Ascending aorta (tissue), 2 donors: ENCODE measurements at places on chromosomes 6 and 20. TPM values are rescaled to one million over a fixed set of nuclear protein-coding genes. Genes with fewer than 3 reads are reported as not detected.

- H3K4me3 ChIP-seq: no peak overlapping the region
- DNase-seq: no peak
- no peaks in the 10 kb centered on the region for H3K4me1 ChIP-seq
- no peaks in the 10 kb centered on the region for H3K27me3 ChIP-seq
Measured at GRCh38 chr6:124854338-124854922, 107.8 kb upstream of the RNF217 start.

Gene SYNDIG1
- 13.7 TPM for total RNA-seq

Gene ID4
- total RNA-seq: 103 TPM

- no peaks in the 10 kb centered on the region for H3K36me3 ChIP-seq
- DNase-seq: no peak
Measured at GRCh38 chr20:59371431-59371830, 71.0 kb downstream of the EDN3 start.

GRCh38 chr6:132607544-132608233 is 16.4 kb downstream of the TAAR2 start:
- no peak overlapping the region for H3K4me3 ChIP-seq
- H3K27ac ChIP-seq: no peak overlapping the region
- DNase-seq: no peak
- no peaks in the 10 kb centered on the region for H3K27me3 ChIP-seq
- H3K4me1 ChIP-seq: no peaks in the 10 kb centered on the region
- H3K36me3 ChIP-seq: no peaks in the 10 kb centered on the region

Gene IRAK1BP1
- total RNA-seq: 2.7 TPM

- no peak for DNase-seq
- no peaks in the 10 kb centered on the region for H3K27me3 ChIP-seq
- no peaks in the 10 kb centered on the region for H3K36me3 ChIP-seq
- no peak overlapping the region for H3K4me3 ChIP-seq
- peaks cover 2% of the 10 kb centered on the region for H3K4me1 ChIP-seq
Measured at GRCh38 chr20:13226367-13226766, 5.3 kb downstream of the ISM1 start.

Gene TCP11
- total RNA-seq: 0.43 TPM

GRCh38 chr6:46781478-46782378 is 11.5 kb upstream of the MEP1A start:
- no peaks in the 10 kb centered on the region for H3K4me1 ChIP-seq
- H3K27me3 ChIP-seq: no peaks in the 10 kb centered on the region
- DNase-seq: peak; percentile 77
- H3K36me3 ChIP-seq: no peaks in the 10 kb centered on the region
- no peak overlapping the region for H3K27ac ChIP-seq

GRCh38 chr20:7362601-7363000 is 577.7 kb downstream of the HAO1 start:
- H3K27ac ChIP-seq: no peak overlapping the region
- no peaks in the 10 kb centered on the region for H3K27me3 ChIP-seq
- H3K4me3 ChIP-seq: no peak overlapping the region
- DNase-seq: no peak
- H3K36me3 ChIP-seq: no peaks in the 10 kb centered on the region
- no peaks in the 10 kb centered on the region for H3K4me1 ChIP-seq

DNA sequence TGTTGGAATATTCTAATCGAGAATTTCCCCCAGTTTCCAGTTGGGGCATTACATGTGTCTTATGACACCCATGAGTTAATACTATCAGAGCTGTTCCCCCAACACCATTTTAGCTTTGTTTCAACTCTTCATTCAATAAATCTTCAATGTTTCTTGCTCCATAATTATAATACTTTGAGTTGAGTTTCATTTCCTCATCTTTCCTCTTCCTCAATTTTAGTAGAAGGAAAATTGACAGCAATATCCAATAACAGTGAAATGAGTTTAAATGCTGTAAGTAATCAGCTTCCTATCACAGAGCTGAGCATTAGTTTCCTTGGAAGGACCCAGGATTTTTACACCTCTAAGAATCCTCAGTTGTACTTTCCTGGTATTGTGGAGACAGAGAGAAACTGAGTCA is 1.0 kb upstream of the STMND1 start:
- no peak overlapping the region for H3K27ac ChIP-seq
- H3K27me3 ChIP-seq: no peaks in the 10 kb centered on the region
- H3K36me3 ChIP-seq: no peaks in the 10 kb centered on the region
- H3K4me1 ChIP-seq: peaks cover 5% of the 10 kb centered on the region
- H3K4me3 ChIP-seq: no peak overlapping the region
- no peak for DNase-seq

DNA sequence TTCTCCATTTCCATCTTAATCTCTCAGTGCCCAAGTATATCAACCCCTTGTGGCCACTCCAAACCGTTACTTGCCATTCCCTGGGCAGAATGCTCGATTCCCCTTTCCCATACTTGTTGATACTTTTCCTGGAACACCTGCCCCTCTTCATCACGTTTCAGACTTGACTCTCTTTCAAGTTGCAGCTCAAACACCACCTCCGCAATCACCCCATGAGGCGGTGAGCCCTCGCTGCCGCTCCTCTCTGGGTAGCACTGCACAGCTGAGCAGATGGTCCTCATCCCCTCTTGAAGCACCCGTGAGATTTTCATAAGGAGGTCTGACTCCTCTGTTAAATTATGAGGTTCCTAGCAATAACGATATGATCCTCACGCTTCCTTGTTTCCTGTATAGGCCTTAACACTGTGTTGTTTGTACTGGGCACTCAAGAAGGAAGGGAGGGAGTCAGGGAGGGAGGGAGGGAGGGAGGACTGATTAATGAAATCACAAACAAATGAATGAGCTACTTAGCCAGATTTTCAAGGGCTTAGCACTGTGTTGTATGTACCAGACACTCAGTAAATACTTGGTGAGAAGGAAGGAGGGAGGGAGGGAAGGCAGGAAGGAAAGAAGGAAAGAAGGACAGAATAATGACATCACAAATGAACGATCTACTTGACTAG is 8.0 kb upstream of the UQCC2 start:
- peaks cover 3% of the 10 kb centered on the region for H3K4me1 ChIP-seq
- H3K36me3 ChIP-seq: no peaks in the 10 kb centered on the region
- H3K27me3 ChIP-seq: no peaks in the 10 kb centered on the region
- H3K4me3 ChIP-seq: no peak overlapping the region

- no peak for DNase-seq
- no peak overlapping the region for H3K4me3 ChIP-seq
- H3K36me3 ChIP-seq: no peaks in the 10 kb centered on the region
- H3K4me1 ChIP-seq: no peaks in the 10 kb centered on the region
Measured at GRCh38 chr20:11902285-11902697, 15.4 kb upstream of the BTBD3 start.

DNA sequence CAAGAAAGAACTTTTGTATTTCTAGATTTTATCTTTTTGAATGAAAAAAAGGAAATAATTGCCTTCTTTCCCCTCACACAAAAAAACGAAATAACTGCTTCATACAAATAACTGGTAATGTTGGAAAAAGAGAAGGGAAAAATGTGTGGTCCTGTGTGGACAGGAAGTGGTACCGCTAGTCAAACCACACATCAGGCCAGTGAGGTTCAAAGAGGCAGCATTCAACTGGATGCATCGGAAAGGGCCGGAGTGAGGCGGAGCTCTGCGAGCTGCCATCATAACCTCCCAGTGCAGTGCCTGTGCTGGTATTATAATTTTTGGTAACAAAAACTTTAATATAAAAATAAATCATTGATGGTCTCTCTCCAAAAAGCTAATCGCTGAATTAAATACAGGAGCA is 111.2 kb downstream of the IRF4 start:
- H3K4me1 ChIP-seq: no peaks in the 10 kb centered on the region
- H3K27me3 ChIP-seq: no peaks in the 10 kb centered on the region
- no peaks in the 10 kb centered on the region for H3K36me3 ChIP-seq
- no peak overlapping the region for H3K4me3 ChIP-seq

Gene PCSK2
- not detected for total RNA-seq
